ENCODE measurements at places on chromosomes 1 and 21.

DNA sequence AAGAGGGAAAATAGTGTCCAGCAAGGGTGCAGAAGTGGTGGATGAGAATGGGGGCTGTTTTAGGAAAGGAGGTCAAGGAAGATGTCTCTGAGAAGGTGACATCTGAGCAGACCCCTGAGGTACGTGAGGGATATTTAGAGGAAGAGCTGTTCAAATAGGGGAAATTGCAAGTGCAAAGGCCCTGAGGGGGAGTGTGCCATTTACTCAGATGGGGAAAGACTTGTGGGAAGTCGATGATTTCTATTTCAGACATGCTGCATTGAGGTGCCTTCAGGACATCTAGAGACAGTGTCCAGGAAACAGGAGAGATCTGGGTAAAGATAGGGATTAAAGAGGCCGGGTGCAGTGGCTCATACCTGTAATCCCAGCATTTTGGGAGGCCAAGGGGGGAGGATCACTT, 10.4 kb upstream of the ADGRB2 start:
- no peak for DNase-seq

- DNase-seq, result no peak
Measured at GRCh38 chr21:26082549-26082948, 88.0 kb downstream of the APP start.

DNA sequence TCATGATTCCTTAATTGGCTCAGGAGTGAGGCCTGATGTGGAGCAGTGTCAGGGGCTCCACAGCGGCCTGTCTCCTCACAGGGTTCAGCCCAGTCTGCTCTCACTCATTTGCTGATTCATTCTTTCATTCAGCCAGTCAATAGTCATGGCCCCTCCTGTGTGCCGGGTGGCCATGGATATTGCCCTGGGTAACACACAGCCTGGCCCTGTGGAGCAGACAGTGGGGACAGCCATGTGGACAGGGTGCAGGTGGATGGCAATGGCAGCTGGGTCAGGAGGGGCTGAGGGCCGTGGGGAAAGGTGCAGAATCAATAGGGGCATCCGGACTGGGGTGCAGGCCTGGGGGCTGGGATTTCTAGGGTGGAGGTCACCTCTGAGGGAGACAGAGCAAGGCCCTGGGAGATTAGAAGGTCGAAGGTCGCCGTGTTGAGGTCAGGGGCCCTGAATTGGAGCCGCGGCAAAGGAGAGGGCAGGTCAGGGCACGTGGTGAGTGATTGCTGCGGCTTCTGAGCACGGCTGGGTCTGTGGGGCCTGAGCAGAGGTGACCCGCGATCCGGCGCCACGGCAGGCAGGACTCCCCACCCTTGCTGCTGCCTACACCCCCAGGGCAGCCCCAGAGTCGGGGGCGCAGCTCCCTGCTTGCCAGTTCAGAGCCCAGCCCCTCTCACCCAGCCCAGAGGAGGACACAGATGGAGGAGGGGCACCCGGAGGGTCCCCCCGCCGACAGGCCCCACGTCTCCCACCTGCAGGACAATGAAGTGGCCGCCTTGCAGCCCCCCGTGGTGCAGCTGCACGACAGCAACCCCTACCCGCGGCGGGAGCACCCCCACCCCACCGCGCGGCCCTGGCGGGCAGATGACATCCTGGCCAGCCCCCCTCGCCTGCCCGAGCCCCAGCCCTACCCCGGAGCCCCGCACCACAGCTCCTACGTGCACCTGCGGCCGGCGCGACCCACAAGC, 33.4 kb downstream of the SLC19A1 start:
- no peak for DNase-seq

DNA sequence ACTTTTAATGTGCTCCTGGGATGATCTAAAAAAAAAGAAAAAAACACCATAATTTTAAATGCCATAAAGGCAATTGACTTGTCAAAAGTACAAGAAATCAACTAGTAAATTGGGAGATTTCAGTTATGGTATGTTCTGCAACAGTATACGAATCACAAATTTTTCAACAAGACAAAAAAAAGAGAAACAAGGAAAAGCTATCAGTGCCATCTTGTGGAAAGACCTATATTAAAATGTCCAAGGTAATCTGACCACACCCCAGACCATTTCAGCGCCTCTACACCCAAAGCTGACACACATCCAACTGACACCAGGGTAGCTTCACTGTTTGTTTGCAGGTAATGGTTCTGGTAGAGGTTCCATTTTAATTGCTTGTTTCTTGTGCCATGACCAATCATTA, 5.0 kb upstream of the DUSP23 start:
- no peak for DNase-seq

GRCh38 chr1:199550199-199551065, 477.1 kb upstream of the NR5A2 start:
- no peak for DNase-seq

- no peak for DNase-seq
Measured at GRCh38 chr1:231776010-231776756, 149.6 kb downstream of the DISC1 start.

- no peak for DNase-seq
Measured at GRCh38 chr1:22709227-22709626, 1.4 kb upstream of the EPHB2 start.

DNA sequence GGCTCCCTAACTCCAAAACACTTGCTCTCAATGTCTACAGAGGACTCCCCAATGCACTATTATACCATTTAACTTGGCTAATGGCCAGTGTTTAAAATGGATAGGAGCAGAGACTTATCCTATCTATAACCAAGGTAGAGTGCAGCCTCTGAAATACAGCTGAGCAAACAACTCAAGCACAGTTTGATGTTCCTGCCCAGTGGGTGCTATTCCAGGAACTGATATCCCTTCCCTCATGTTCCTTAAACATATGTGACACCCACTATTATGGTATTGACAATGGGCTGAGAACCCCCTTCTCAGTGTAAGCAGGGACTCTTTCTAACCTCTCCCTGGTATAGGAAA, 51.7 kb downstream of the SH3GLB1 start:
- no peak for DNase-seq

DNA sequence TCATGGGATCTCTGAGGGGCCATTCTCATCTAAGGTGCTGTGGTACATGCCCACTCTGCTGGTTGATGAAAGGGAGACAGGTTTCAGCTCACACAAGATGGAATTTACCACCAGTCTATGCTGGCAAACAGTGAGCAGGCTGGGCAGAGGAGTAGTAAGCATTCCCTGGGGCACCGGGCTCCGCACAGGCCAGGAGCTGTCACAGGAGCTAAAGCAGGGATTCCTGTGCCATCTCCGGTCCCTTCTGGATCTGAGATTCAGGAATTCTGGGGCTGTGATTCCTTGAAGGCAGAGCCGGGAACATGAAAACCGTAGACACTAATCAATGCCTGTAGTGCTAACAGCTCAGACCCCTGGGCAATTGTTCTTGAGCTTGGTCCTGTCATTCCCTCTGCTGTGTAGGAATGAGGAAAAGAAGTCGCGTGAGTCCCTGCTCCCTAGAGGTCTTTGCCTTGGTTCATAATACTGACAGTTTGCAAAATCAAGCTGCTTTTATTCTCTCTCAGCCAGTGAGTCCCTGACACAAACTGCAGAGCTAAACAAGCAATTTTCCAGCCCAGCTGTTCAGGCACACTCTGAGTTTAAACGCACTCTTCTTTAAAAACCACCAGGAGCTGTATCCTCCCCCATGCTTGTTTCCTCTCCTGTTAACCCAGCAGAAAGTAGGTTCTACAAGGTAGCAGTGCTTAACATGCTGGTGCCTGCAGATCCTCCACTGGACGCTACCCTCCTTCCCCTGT, 52.5 kb downstream of the MDM4 start:
- no peak for DNase-seq

DNA sequence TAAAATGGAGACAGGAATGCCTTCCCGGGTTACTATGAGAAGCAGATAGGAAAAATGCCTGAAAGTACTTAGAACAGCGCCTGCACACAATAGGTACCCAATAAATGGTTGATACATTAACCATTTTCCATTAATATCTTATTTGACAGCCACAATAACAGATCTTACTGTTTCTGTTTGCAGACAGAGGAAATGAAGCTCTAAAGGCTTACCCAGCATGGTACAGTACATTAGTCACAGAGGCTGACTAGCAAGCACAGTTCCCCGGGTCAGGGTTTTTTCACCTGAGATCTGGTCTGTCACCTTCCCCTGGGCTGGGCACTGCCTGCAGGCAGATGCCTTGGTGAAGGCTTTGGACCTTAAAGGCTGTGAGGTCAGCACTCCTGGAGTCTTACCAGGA, 2.9 kb downstream of the TRIM63 start:
- DNase-seq, result no peak

DNA sequence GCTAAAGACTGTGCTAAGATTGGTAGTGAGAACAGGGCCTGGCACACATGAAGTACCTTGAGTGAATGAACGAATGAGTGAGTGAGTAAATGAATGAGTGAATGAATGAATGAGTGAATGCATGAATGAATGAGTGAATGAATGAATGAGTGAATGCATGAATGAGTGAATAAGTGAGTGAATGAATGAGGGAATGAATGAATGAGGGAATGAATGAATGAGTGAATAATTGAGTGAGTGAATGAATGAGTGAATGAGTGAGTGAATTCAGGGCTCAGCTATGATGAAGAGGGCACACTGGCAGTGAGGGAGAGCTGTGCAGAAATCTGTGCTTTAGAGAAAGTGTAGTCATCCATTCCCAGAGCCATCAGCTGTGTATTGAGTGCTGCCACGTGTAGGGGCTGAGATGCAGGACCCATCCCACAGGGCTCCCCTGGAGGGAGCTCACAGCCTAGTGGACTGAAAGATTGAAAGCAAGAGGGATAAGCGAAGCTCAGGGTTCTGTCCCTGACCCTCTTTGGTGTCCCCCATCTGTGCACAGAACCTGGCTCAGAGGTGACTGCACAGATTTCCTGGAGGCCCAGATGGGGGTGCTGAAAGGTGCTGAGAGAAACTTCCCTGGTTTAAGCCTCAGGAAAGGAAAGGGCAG, 217.9 kb upstream of the VAMP3 start:
- no peak for DNase-seq

DNA sequence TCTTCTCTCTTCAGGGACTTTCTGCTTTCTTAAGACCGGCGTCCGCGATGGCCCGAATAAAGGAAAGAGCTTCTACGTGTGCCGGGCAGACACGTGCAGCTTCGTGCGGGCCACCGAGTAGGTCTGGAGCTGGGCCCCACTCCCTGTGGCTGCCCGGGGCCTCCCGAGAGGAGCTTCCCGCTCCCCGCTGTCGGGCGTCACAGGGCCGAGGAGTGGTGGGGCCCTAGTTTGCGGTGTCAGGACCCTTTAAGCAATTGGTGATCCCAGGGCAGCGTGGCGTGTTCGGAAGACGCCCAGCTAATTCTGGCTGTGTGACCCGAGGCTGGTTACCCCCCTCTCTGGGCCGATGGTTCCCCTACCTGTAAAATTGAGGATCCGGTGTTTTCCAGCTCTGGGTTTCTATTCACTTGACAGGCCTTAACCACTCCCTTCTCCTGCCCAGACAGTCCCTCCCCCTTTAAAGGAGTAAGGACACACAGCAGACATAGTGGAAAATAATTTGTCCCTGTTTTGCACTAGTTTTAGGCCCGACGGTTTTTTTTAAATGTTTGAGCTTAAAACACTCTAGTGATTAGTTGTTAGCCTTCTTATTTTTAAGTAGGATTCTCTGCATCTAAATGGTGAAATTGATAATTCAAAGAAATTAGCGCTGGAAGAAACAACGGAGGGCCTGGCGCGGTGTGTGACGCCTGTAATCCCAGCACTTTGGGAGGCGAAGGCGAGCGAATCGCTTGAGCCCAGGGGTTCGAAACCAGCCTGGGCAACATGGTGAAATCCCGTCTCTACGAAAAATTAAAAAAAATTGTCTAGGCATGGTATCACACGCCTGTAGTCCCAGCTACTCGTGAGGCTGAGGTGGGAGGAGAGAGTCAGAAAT, 553 bp downstream of the TTF2 start:
- DNase-seq, result peak; percentile 34

DNA sequence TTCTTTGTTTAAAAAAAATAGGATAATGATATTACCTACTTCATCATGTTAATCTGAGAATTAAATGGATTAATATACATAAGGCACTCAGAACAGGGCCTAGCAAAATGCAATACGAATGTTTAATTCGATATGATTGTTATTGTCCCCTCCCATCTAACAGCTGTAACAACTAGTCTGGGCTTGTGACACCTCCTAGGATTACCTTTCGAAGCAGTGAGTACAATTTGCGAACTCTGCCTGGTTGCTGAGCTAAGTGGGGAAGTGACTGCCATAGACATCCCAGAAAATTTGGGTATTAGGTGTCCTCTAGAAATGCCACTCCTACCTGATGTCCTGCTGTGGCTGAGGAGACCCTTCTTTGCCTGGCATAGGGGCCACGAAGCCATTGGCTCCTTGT, 3.0 kb downstream of the RASSF5 start:
- no peak for DNase-seq

- DNase-seq, result no peak
Measured at GRCh38 chr21:29232530-29233255, 66.0 kb upstream of the BACH1 start.

GRCh38 chr1:200528858-200529606, 91.5 kb downstream of the KIF14 start:
- no peak for DNase-seq

DNA sequence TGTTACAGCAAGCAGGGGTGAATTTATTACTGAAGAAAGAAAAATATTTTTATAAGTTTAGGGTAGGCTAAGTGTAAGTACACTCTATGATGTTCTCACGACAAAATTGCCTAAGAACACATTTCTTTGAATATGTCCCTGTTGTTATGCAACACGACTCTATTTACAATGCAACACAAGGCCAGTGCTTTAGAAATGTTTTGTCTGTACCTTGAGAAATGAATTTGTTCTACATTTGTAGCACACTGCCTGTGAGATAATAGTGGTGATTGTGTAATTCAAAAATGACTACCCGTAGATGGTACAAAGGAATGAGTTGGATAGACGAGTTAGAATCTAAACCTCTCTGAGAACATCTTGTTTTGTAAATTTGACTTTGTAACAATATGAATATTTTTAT, 63.7 kb upstream of the IGSF5 start:
- no peak for DNase-seq

GRCh38 chr1:191641420-191642260, 516.6 kb upstream of the RGS18 start:
- DNase-seq, result no peak

GRCh38 chr1:200279810-200280411, 129.9 kb downstream of the ZNF281 start:
- DNase-seq, result peak; percentile 28

DNA sequence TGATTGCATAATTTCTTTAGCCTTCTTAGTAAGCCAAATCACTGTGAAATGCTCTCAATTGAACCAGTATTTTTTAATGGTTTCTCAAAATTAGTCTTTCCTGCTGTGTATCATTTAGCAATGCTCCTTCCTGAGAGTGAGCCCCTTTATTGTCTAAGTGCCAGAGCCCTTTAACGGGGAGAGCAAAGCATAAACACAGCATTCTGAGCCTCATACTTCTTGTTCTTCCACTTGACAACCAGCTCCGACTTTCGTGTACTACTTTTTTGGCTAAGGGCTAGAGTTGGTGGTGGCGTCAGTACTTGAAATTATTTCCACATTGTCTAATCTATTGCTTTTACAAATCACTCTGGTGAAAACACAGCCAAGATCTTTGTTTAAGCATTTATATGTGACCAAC, 299.0 kb downstream of the TPR start:
- no peak for DNase-seq

DNA sequence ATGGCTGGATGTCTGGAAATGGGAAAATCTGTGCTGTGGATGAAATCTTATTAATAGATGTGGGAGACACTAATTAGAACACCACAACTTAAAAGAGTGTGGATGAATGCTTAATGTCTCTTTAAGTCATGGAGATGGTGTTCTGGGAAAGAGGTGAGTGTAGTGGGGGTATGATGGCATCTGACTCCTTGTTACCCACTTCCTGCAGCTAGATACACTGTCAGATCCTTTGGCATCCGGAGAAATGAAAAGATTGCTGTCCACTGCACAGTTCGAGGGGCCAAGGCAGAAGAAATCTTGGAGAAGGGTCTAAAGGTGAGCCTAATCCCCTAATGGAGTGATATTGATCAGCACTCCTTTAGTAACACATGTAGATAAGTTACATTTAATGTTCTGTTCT, 2.0 kb downstream of the RPL11 start:
- no peak for DNase-seq
